ENCODE measurements at places on chromosomes 3 and 15. TPM values are rescaled to one million over a fixed set of nuclear protein-coding genes. Genes with fewer than 3 reads are reported as not detected.

DNA sequence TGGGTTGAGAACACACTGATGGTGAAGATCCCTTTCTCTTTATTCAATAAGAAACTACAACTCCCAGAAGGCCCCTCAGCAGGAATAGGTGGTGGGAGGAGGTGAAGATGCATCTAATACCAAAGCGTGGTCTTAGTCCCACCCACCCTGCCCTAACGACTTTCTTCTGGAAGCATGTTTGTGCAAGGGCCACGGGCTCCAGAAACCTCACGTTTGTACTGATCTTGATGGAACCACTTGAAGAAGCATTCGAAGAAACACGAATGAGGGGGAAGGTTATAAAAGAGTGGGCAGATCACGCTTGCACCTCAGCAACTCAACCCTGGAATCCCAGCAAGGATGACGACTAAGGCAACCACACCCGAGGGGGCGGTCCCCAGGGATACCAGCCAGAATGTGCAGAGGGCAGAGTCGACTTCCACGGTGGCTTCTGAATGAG is 10.6 kb upstream of the SLC25A36 start:
- no peaks in the 10 kb centered on the region for H3K36me3 ChIP-seq
- peak overlapping the region; percentile 50 for H3K4me3 ChIP-seq
- no peaks in the 10 kb centered on the region for H3K27me3 ChIP-seq
- peaks cover 6% of the 10 kb centered on the region for H3K4me1 ChIP-seq

Gene UCN2
- total RNA-seq: 0.72 TPM

Gene UBE2Q2
- total RNA-seq: 26.7 TPM

DNA sequence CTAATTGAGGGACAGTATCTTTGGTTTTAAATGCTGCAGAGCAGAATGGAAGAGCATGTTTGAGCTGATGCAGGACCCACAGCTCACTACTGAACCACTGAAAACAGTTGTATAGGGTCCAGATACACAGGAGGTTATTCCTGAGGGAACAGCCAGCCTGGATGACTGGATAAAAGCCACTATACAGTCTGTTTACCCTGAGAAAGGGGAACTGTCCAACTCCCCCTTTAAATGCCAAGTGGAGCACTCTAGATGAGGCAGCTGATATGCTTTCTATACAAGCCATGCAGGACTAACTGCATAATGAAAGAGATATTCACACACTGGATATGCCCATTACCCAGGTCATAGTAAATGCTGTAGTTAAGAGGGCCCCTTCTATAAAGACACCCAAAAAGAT is 138.6 kb downstream of the IMPG2 start:
- no peaks in the 10 kb centered on the region for H3K27me3 ChIP-seq
- H3K36me3 ChIP-seq: no peaks in the 10 kb centered on the region
- DNase-seq: no peak
- peaks cover 4% of the 10 kb centered on the region for H3K4me1 ChIP-seq
- H3K27ac ChIP-seq: no peak overlapping the region

DNA sequence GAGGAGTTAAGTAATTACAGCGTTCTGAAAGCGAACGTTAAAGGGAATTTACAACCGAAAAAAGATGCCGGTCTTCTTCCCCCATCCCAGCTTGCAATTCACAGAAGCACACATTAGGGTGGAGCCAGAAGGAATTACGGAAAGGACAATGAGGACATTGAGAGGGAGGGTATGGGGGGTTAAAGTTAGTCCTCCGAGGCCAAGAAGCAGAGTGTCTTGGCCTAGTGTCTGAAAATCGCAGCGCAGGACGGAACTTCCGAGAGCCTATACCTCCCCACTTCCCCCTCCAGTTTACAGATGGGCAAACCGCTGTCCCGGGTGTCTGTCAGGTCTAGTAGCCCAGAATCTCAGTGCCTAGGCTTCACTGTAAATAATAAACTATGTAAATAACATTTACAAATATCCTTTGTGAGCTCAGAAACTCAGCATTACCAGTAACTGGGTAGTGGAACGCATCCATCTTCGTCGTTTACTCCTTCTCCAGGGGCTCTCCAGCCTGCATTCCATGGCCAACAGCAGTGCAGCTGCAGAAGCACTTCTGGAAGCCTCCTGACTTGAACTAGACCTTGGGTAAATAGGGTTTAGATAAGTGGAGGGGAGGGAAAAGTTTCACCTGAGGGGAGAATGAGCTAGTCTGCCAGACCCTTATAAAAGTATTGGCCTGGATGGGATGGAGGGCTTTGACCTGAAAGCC is 922 bp downstream of the ADPRH start:
- H3K4me3 ChIP-seq: peak overlapping the region; percentile 94
- H3K27me3 ChIP-seq: no peaks in the 10 kb centered on the region
- no peaks in the 10 kb centered on the region for H3K36me3 ChIP-seq
- no peak for DNase-seq

DNA sequence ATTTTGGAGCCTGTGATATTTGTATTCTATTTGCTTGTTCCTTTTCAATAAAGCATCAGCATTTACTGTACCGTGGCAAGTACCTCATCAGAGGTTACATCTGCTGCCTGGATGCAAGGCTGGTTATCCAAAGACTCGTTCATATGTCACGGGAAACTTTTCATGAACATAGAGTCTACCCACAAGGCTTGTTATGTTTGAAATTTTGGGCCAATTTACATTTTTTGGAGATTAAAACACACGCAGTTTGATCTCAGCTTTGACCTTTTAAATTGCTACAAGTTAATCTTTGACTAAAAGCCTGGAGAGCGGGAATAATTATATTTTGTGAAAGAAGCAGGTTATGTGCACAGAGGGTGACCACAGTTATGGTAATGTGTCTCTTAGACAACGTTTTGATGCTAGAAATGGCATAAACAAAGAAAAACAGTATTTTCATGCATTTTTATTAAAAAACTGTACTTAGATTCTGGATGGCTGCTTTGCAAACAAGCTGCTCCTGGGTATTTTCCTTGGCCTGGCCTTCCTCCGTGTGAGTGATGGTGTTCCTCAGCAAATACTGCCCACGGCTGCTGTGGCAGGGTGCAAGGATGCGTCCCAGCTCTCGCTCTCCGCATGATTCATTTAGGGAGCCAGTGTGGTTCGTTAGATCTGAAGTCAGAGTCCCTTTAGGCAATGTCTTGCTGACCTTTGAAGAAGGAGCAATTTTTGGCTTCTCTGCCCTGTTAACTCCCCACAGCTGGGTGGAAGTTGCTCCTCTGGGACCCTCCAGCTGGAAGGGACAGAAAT is 27.1 kb downstream of the CHST2 start:
- no peak for DNase-seq
- peaks cover 5% of the 10 kb centered on the region for H3K4me1 ChIP-seq
- no peak overlapping the region for H3K27ac ChIP-seq
- H3K36me3 ChIP-seq: no peaks in the 10 kb centered on the region
- no peaks in the 10 kb centered on the region for H3K27me3 ChIP-seq
- H3K4me3 ChIP-seq: no peak overlapping the region
